Sciatic nerve (tissue), 2 donors: ENCODE measurements at places on chromosomes 3 and 15. TPM values are rescaled to one million over a fixed set of nuclear protein-coding genes. Genes with fewer than 3 reads are reported as not detected.

GRCh38 chr3:3189961-3190360 lies 10.5 kb upstream of the CRBN start:
- DNase-seq = no peak

Gene KIF15
- total RNA-seq = 0.53 TPM

DNA sequence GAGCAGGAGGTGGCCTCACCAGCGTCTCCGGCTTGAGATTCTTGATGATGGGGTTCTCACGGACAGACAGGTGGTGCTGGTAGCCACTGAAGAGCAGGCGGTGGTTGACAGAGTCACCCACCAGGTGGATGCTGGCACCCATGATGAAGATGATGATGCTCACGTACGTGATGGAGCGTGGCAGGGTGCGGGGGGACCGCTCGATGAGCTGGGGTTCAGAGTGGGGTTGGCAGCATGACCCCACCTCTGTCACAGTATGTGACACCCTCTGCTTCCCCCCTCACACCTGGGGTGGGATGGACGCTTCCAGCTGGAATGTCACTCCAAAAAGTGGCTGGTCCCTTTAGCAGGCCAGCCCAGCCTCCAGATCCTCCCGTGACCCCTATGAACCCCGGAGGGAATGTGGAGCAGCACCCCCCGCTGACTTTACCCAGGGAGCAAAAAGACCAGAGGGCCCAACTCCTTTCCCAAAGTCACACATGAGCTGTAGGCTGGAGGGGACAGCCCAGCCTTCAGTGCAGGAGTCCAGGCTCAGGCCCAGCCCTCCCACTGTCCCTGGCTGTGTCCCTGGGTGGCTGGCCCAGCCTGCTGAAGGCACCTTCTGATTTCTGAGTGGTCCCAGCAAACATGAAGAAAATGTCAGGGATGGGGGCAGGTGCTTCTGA lies 6.7 kb upstream of the CALML4 start:
- peak; percentile 51 for DNase-seq

DNA sequence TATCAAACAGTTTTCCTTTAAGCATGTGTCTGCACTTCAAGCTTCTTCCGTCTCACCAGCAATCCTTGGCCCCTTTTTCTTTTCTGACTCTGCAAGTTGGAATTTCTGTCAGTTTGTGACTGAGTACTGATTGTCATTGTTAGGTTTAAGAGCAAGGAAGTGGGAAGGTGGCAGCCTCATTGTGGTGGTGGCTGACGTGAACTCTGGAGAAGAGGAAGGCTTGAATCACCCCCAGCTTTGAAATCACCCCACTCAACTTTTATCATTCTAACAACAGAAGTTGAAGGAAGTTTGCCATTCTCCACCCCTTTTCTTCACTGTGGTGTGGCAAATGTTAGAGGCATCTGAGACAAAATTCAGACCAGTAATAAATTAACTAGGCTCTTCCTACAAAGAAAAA lies 231.6 kb upstream of the AGTR1 start:
- DNase-seq = no peak

DNA sequence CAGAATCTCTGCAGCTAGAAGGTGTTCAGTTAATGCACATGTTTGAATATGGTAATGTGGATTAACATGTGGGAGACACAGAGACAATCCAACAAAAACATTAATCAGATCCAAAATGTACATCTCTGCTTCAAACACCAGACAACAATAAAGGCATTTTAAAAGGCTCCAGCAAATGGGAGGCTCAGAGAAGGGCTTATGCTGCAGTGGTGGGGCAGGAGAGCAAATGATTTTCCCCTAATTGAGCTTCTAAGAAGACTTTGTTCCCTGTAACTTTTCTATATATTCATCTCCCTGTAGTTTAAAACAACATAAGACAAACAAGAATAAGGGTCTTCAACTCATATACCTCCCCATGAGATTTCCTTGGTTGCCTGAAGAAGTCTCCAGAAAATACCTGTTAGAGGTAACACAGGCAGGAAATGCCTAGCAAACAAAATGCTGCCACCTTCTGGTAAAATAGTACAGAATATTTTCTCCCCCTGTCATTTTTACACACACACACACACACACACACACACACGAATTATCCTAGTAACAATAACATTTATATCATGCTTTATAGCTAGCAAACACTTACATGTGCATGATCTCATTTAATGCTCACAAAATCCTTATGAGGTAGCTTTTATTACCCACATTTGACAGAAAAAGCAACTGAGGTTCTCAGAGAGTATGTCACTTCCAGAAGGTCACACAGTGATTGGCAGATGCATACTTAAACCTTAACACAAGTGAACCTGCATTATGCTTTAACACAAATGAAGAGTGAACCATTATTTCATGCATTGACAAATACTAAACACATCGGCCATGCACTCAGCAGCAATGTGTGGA lies 123.4 kb upstream of the MB21D2 start:
- DNase-seq = no peak

DNA sequence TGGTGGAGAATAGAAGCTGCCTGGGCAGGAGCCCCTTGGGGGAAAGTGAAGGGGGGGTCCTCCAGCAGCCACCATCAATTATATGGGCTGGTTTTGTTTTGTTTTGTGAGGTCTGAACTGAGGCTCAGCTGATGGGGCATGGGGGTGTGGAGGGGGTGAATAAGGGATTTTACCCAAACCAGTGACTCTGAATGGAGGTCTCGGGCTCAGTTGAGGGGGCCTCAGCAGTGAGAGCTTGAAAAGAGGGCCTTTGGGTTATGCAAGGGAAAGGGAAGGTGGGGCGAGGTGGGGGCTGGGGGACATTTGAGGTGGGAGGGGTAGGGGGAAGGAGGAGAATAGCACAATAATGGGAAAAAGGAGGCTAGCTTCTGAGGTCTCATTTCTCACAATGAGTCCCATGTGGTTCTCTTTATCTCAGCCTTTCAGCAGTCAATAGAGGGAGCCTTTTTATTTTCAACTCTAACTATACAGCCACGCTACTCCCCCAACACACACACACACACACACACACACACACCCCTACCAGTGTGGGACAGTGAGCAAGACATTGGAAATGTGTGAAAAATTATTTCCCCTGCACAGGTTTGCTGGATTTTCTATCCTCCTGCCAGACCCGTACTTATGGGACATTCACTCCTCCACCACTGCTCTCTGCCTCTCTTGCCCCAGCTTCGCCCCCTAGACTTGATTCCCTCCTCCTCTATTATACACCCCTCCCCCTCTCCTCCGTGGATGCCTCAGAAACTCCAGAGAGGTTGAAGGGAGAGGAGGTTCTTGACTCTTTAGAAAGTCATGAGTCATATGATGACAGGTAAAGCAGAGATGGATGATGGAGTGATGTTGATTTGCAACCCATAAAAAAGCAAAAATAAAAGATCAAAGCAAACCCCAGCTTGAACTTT lies 96.0 kb downstream of the GTPBP8 start:
- DNase-seq = no peak

GRCh38 chr3:159911664-159912037 lies 77.0 kb upstream of the IL12A start:
- DNase-seq = no peak

Gene ELL3
- 5.6 TPM for total RNA-seq

DNA sequence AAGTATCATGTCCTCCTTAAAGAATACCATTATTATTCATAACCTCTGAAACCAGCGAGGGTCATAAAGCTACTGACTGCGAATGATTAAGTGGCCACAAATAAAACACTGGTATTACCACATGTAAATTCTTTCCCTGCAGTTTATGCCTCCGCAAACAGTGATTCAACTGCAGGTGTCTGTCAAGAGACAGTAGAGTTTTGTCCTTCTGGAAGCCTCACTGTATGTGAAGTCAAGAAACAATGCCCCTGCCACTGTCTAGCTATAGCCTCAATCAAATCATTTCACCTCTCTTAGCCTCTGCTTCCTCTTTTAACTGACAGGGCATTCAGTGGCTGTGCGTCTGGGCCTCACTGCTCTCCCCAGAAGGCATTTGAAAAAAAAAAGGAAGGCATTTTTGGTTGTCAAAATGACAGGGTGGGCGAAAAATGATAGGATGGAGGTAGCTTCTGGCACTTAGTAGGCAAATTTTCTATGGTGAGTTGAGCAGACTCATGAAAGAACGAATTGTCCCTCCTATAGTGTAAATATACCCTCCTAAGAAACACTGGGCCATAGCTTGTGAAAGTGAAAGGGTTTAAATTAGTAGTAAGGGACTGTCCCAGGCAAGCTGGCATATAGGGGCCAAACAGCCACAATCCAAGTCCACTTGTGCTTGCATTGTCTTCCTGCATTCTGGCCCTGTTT lies 66.7 kb downstream of the FILIP1L start:
- no peak for DNase-seq

Gene GOLGA8S
- 1.5 TPM for total RNA-seq

GRCh38 chr3:114452256-114452655 lies 158.4 kb downstream of the TIGIT start:
- DNase-seq = no peak

DNA sequence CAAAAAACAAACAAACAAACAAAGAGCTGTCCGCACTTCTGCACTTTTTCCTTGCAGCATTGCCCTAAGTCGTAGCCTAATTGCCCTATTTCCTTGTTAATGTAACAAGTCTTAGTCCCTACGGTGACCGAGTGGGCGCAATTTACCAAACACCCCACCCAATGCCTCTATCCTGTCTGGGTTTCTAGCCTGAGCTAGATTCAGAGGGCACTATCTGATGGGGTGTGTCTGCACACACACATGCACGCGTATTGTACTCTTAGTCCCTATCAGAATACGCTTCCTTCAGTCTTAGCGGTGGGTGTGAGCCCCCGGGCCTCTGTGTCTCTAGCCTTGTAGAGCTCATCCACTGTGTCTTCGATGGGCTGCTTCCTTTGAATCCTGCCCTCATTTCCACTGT lies 125.9 kb upstream of the DLG1 start:
- DNase-seq = peak; percentile 10

- DNase-seq = no peak
Observed at GRCh38 chr15:89067751-89068150, 20.5 kb upstream of the ABHD2 start.

Gene SEMA3G
- 38.3 TPM for total RNA-seq

Gene CCR5
- 3.6 TPM for total RNA-seq

- DNase-seq = peak; percentile 83
Observed at GRCh38 chr3:186772701-186773417, 10.5 kb upstream of the EIF4A2 start.

DNA sequence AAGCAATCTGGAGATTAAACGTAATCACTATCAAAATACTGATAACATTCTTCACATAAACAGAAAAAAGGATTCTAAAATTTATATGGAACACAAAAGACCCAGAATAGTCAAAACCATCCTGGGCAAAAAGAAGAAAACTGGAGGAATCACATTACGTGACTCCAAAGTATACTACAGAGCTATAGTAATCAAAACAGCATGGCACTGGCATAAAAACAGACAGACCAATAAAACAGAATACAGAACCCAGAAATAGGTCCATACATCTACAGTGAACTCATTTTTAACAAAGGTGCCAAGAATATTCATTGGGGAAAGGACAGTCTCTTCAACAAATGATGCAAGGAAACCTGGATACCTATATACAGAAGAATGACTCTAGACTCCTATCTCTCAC lies 621.9 kb upstream of the CCDC54 start:
- no peak for DNase-seq

Gene EPM2AIP1
- total RNA-seq = 30.6 TPM

Gene ITIH1
- not detected for total RNA-seq

DNA sequence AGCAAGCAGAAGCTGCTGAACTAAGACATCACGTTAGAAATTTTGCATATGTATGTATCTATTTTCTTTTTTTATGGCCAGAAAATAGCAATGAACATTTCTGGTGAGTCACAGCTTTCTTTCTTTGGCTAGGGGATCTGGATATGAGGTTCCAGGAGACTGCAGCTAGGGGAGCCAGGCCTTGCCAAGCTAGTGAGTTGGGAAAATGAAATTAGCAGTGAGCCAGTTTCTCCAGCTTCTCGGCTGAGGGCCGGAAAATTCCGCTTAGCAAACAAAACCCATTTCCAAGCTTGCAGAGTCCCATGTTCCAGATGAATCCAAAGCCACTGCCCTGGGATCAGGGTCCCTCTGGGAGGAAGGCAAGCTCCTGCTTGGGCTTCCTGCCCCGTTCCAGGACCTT lies 137.6 kb downstream of the SRGAP3 start:
- no peak for DNase-seq

- DNase-seq = no peak
Observed at GRCh38 chr3:73601481-73601880, 23.3 kb downstream of the PDZRN3 start.

DNA sequence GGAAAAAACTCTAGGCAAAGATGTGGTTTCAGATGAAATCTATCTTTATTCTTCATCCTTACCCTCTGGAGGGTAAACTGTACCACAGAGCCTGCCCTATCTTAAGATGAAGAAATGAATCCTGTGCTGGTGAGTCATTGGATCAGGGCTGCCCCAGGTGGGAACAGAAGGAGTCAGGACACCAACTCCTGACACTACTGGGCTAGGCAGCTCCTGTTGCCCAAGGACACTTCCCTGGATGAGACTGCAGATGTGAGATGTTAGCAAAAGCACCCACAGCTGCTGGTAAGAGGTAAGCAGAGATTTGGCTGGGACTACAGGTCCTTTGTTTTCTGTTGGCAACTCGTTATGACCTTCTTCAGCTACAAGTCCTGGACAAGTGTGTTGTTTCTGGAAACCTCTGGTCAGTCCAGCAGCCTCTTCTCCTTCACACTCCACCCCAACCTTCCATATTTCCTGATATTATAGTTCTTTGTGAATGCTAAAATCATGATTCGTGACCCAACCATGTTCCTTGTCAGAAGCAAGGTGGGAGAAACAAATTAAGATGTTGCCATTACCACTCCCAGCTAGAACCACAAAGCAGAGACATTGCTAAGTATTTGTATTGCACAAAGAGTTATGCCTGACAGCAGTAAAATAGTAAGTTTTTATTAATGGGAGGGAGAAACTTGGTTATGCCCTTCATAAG lies 104.2 kb upstream of the TGFBR2 start:
- DNase-seq = no peak

- DNase-seq = no peak
Observed at GRCh38 chr15:100645671-100646070, 43.3 kb downstream of the ASB7 start.

DNA sequence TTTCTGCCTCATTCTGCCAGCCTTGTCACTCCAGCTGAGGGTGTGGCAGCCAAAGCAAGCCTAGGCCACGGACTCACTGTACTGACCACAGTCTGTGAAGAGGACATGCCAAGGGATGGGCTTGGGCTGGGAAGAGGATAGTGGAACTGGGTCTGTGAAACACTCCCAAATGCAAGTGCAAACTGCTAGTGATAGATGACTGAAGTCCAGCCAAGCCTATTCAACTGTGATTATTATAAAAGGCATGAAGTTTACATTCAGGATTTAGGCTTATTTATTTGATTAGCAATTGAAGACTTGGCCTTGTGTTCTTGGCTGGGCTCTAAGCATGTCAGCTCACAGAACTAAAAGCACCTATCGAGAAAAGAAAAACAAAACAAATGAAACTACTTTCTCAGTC lies 84.9 kb upstream of the UBE2E1 start:
- no peak for DNase-seq
